ENCODE measurements at places on chromosomes 13 and 19. TPM values are rescaled to one million over a fixed set of nuclear protein-coding genes. Genes with fewer than 3 reads are reported as not detected.

Gene GIPR
- total RNA-seq = 6.9 TPM

Gene MBD3L3
- total RNA-seq = not detected

Gene ZNF836
- total RNA-seq = 5.9 TPM

Gene ACTN4
- total RNA-seq = 190 TPM

Gene ADAMTS10
- 15.0 TPM for total RNA-seq

Gene TMEM238
- 0.65 TPM for total RNA-seq

Gene PCP2
- total RNA-seq = not detected

Gene POU4F1
- total RNA-seq = 0.11 TPM

Gene TTC9B
- not detected for total RNA-seq

Gene TEKTIP1
- 1.7 TPM for total RNA-seq

- no peak for DNase-seq
Observed at GRCh38 chr13:99072356-99072755, 94.5 kb upstream of the DOCK9 start.

- DNase-seq = no peak
Observed at GRCh38 chr13:44746690-44747089, 170.6 kb upstream of the TSC22D1 start.

- DNase-seq = no peak
Observed at GRCh38 chr19:5225486-5226345, 114.9 kb downstream of the PTPRS start.

DNA sequence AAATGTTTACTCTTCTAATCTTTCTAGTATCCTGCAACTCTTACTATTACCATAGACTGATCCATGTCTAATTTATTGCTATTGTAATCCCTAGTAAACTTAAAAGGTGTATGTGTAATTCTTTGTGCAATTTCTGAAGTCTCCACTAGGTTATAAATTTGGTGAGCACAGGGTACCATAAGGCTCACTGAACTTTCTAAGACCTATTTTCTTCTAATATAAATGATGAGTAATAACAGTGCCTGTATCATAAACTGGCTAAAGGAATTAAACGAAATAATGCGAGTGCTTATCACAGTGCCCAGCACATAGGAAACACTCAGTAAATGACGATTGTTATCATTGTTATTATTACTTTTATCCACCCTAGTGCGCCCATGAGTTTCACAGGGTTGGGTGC is 119.1 kb downstream of the KLF12 start:
- DNase-seq = no peak

DNA sequence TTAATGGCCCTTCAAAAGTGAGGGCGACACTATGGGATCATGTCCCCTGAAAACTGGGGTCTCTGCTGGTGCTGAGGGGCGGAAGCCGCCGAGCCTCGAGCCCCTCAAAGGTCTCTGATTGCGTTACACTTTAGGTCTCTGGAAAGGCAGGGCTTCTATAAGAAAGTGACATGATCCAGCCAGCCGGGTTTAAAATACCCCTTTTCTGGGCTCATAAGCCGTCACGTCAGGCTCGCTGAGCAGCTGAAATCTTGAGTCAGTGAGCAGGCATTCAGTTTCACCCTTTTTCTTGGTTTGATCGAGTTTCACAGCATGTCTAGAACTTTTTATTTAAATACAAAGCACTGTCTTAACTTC is 600 bp upstream of the HMGB1 start:
- no peak for DNase-seq

GRCh38 chr13:105961438-105961837 is 574.0 kb downstream of the EFNB2 start:
- no peak for DNase-seq

- peak; percentile 93 for DNase-seq
Observed at GRCh38 chr19:13172346-13173138, 22.3 kb downstream of the IER2 start.

GRCh38 chr19:33956941-33957340 is 160.3 kb downstream of the KCTD15 start:
- no peak for DNase-seq

- DNase-seq = no peak
Observed at GRCh38 chr13:80437231-80437630, 96.3 kb upstream of the SPRY2 start.

DNA sequence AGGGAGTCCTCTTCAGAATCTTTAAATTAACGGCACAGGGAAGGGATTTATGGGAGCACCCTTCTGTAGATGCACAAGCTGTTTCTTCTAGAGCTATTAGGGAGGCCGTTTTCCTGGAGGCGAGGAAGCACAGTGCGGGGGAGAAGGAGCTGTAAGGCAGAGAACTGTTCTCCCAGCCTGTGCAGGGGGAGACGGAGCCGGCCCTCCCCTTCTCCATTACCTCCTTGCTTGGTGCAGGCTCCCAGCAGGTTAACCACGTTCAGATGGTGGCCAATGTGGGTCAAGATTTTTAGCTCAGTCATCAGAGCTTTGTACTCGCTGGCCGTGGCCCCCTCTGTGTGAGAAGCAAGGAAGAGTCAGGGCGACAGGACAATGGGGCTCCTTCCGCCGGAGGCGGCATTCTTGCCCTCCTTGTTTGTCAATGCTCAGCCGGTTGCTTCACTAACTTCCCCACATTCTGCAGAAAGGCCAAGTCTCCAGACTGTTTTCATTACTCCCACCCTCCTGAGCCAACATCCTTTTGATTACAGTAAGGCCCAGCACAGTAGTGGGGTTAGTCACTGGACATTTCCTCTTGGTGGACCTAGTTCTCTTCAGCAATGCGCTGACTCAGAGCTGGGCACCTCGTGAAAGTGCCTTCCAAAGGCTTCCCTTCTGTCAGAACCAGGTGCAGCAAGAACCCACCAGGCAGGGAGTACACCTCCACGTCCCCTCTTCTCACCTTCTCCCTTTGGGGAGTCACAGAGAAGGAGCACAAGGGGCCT is 165.4 kb downstream of the FLT1 start:
- no peak for DNase-seq

- DNase-seq = no peak
Observed at GRCh38 chr19:22882797-22883196, 50.7 kb downstream of the ZNF723 start.

- no peak for DNase-seq
Observed at GRCh38 chr13:41955605-41956004, 5.3 kb downstream of the VWA8 start.

- DNase-seq = no peak
Observed at GRCh38 chr19:51089786-51090185, 7.1 kb upstream of the KLK14 start.

DNA sequence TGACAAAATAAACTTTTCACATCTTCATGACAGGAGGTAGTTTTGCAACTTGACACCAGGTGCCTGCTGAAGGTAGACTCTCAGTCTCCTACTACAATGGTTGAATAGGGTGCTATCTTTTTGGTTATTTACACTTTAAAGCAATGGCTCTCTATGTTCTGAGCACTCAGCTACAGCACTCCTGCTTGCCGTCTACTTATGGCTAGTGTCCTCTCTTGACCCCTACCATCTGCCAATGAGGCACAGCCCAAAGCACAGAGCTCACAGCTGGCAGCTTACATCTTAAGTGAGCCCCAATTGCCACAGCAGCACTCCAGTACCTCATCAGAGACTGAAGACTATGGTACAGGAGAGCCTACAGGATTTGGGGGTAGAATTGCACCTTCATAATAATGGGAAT is 11.4 kb downstream of the ZNF708 start:
- no peak for DNase-seq

- DNase-seq = no peak
Observed at GRCh38 chr13:27691207-27691606, 69.5 kb downstream of the POLR1D start.

DNA sequence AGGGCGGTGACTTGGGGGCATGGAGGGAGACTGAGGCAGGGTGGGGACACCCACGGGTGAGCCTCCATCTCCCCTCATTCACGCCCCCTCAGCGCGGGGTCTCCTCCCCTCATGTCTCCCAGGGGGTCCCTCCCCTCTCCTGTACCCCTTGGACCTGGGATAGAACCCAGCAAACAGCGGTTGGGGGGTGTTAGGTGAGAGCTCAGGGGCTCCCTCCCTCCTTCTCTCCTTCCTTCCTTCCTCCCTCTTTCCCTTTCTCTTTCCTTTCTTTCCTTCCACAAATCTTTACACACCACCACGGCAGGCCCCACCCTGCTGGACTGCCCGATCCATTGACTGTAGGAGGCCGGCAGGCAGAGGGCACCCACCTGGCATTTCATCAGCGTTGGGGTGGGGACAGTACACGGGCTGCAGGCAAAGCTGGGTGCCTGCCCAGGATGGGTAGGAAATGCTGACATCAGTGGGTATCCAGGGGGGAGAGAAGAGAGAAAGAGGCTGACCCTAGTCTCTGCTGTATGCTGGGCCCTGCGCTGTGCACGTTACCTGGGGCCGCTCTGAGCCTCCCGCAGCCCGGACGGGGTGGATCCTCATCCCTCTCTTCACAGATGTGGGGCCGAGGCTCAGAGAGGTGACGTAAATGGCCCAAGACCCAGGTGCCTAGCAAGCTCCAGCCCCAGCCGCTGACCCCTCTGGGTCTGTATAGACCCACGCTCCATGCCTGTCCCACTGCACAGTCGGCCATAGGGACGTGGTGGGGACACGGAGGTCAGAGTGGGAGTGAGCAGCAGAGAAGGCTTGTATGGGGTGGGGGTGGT is 3.5 kb downstream of the SSC5D start:
- no peak for DNase-seq

GRCh38 chr19:28289295-28290063 is 923.5 kb downstream of the UQCRFS1 start:
- no peak for DNase-seq

- DNase-seq = no peak
Observed at GRCh38 chr19:18284712-18285360, 3.4 kb upstream of the JUND start.

DNA sequence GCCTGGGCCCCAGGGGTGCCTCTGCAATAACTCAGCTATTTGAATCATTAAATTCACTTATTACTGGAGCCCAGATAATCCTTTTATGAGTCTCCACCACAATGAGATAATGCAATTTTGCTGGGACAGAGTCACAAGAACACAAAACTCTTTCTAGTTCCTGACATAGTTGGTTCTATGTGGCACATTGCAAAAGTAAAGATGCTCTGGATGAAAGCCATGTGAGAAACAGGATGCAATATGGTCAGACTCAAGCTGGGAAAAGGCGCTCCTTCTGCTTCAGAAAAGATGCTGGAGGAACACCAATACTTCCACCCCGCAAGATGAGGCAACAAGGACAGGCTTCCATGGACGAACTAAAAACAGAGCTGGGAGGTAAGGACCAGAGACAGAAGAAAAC is 5.7 kb downstream of the ANKRD27 start:
- no peak for DNase-seq
